H1 (cell line): ENCODE measurements at places on chromosomes 1 and 21. TPM values are rescaled to one million over a fixed set of nuclear protein-coding genes. Genes with fewer than 3 reads are reported as not detected.

DNA sequence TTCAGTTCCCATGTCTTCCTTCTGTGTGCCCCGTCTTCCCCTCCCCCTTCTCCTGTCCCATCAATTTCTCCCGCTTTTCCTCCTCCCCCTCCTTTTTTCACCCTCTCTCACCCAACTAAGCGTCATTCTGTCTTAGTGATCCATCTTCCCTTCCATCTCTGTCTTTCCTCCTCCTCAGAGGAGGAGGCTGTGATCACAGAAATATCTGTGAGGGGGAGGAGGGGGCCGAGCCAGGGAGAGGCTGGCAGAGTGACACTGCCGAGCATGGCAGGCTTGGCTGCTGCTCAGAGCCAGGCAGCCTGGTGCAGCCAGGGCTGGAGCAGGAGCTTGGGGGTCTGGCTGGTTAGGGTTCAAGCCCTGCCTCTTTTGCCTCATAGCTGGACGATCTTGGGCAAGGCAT lies 7.6 kb downstream of the HTR6 start:
- H3K27ac ChIP-seq, result no peak overlapping the region
- peaks cover 3% of the 10 kb centered on the region for H3K27me3 ChIP-seq
- H3K4me3 ChIP-seq, result no peak overlapping the region
- no peaks in the 10 kb centered on the region for H3K36me3 ChIP-seq

DNA sequence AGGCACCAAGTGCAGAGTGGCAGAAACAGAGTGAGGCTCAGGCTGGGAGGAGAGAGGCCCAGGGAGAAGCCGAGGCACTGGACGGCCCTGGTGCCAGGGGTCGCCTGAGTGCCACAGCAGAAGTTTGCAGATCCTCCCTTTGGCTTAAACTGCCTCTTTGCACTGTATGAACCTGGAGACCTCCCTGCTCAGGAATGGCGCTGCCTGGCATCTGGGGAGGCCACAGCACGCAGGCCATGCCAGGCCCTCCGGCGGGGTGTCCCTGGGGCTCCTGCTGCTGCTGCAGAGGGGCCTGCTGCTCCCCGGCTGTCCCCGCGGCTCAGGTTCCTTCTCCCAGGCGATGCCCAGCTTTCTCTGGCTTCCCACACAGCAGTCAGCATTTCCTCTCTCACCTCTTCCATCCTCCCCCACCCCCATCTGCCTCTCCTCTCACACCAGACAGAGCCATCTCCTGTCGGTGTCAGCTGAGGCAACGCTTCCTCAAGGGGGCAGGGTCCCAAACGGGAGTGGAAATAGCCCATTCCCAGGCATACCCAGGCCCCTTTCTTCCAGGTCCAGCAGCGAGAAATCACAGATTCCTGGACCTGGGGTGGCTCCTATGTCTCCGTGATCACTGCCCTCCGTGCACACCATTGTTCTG lies 35.2 kb downstream of the SYT6 start:
- H3K36me3 ChIP-seq, result peaks cover 3% of the 10 kb centered on the region; the same call in 1 of the 2 replicates
- H3K4me1 ChIP-seq, result peaks cover 2% of the 10 kb centered on the region
- no peak overlapping the region for H3K4me3 ChIP-seq
- H3K27me3 ChIP-seq, result no peaks in the 10 kb centered on the region

- H3K27me3 ChIP-seq, result no peaks in the 10 kb centered on the region
- H3K4me1 ChIP-seq, result no peaks in the 10 kb centered on the region
- H3K27ac ChIP-seq, result no peak overlapping the region
- no peak overlapping the region for H3K4me3 ChIP-seq
Measured at GRCh38 chr1:104768466-104768865, 1018.8 kb downstream of the AMY1C start.

DNA sequence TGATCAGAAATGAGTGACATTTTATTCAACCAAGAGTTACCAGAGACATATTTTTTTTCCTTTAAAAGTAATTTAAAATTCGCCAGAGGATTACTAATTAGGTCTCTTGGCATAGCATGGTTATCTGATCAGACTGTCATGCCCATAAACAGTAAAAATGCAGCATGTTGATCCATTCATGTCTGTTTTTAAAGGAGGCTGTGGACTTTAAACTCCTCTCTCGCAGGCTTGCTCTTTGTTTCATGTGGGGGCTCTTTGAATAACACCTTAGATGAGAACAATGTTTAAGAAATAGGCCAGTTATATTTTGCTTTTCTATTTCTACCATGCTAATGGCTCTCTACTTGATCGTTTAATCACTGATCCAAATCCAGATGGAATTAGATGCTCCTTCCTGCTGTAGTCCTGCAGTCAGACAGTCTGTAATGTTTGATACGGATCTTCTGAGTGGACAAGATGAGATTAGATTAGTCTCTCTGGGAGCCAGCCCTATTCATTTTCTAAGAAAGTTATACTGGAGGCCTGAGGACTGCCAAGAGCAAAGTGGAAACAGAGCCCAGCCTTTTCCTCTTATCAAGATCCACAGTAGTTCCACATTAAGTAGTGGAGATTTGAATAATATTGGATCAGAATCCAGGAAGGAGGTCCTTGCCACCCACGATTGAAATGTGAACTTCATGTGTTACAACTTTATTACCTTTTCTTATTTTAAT lies 197.4 kb downstream of the HS2ST1 start:
- DNase-seq, result no peak
- H3K4me3 ChIP-seq, result no peak overlapping the region
- H3K27ac ChIP-seq, result no peak overlapping the region
- H3K4me1 ChIP-seq, result peaks cover 3% of the 10 kb centered on the region

DNA sequence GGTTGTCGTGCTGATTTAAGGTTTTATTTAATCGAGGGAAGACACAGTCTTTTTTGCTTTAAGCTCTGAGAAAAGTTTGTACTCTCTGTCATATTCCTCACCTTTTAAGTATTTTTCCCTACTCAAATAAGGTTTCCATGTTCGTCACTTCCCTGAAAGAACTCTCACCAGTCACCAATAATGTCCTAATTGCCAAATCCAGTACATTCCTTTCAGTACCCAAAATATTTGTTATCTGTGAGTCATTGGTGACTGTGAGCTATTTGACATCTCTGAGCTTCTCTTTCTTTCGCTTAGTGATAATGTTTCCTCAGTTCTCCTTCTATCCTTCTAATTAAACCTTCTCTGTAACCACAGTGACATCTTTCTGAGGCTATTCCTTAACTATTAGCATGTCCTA lies 874.2 kb upstream of the ADGRL2 start:
- no peaks in the 10 kb centered on the region for H3K4me1 ChIP-seq
- H3K4me3 ChIP-seq, result no peak overlapping the region
- no peaks in the 10 kb centered on the region for H3K36me3 ChIP-seq
- H3K27me3 ChIP-seq, result no peaks in the 10 kb centered on the region

GRCh38 chr1:54800899-54801759 lies at the start of gene TTC22:
TTC22 (minus strand) TSS chr1:54801323; CDS start chr1:54801163, 160 bp downstream.
- no peak within 1 kb of the TSS for H3K27ac ChIP-seq
- DNase-seq, result peak; percentile 73
- no peaks in the 10 kb centered on the region for H3K36me3 ChIP-seq
- peak within 1 kb of the TSS; percentile 51 for H3K4me3 ChIP-seq

- DNase-seq, result no peak
- H3K27me3 ChIP-seq, result no peaks in the 10 kb centered on the region
- H3K4me1 ChIP-seq, result peaks cover 3% of the 10 kb centered on the region
- H3K4me3 ChIP-seq, result no peak overlapping the region
- H3K36me3 ChIP-seq, result no peaks in the 10 kb centered on the region
Measured at GRCh38 chr1:100456880-100457279, 81.1 kb upstream of the GPR88 start.

DNA sequence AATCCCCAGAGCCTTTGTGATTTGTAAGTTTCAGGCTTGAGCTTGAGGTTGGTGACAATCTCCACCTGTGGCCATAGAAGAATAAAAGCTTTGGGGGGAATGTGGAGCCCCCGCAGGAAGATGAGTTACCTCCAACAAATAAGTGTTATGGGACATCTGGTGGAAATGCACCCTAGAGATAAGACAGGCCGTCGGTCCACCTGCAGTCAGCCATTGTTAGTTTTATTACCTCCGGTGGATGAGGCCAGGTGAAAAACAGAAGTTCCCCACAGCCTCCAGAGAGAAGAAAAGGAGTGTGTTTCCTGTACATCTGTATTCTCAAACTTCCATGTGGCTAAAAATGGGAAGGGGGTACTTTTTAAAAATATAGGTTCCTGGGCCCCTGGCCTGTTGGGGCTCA lies 137.4 kb downstream of the KAZN start:
- H3K27ac ChIP-seq, result no peak overlapping the region
- peaks cover 30% of the 10 kb centered on the region for H3K4me1 ChIP-seq
- H3K27me3 ChIP-seq, result peaks cover 12% of the 10 kb centered on the region

DNA sequence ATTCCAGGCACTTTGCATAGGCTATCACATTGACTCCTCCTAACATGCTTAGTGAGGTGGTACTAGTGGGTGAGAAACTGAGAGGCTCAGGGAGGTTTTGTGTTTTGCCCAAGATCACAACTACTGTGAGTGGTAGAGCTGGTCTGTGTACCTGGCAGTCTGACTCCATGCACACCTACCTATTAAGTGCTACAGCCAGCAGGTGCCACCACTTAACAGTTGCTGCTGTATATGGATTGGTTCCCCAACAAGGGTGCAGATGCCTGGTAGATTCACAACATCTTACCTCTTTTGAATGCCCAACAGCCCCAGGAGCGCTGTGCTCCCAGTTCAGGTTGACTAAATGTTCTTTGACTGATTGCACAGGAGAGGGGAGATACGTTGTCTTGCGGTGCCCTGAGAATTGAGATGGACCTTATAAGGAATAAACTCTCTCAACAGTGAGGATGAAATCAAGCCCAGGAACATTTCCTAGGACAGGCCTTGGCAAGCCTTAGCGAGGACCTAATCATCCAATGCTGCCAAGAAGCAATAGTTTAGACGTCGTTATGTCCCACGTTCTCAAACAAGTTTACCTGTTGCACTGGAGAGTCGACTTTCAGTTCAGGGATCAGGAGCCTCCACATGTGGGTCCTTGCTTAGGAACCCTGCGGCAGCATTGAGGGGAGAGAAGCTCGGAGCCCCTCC lies 78.9 kb upstream of the F3 start:
- H3K27ac ChIP-seq, result no peak overlapping the region
- H3K4me1 ChIP-seq, result peaks cover 22% of the 10 kb centered on the region
- H3K27me3 ChIP-seq, result peaks cover 7% of the 10 kb centered on the region
- no peaks in the 10 kb centered on the region for H3K36me3 ChIP-seq
- DNase-seq, result no peak

GRCh38 chr1:234330843-234331215 lies 42.4 kb upstream of the COA6 start:
- no peak for DNase-seq
- H3K4me1 ChIP-seq, result no peaks in the 10 kb centered on the region
- no peak overlapping the region for H3K27ac ChIP-seq
- H3K27me3 ChIP-seq, result no peaks in the 10 kb centered on the region
- H3K4me3 ChIP-seq, result no peak overlapping the region
- no peaks in the 10 kb centered on the region for H3K36me3 ChIP-seq

Gene SELE
- not detected in 2 replicates for total RNA-seq

Gene DISP1
- 4.1 and 4.3 TPM in 2 replicates for total RNA-seq

Gene ZBTB8B
- total RNA-seq, result 3.5 and 3.7 TPM in 2 replicates

Gene PGLYRP4
- not detected in 2 replicates for total RNA-seq
